Activated CD8-positive, alpha-beta memory T cell treated with anti-CD3 and anti-CD28 coated beads for 1 hour (primary cell): ENCODE measurements at places on chromosomes 3 and 15.

DNA sequence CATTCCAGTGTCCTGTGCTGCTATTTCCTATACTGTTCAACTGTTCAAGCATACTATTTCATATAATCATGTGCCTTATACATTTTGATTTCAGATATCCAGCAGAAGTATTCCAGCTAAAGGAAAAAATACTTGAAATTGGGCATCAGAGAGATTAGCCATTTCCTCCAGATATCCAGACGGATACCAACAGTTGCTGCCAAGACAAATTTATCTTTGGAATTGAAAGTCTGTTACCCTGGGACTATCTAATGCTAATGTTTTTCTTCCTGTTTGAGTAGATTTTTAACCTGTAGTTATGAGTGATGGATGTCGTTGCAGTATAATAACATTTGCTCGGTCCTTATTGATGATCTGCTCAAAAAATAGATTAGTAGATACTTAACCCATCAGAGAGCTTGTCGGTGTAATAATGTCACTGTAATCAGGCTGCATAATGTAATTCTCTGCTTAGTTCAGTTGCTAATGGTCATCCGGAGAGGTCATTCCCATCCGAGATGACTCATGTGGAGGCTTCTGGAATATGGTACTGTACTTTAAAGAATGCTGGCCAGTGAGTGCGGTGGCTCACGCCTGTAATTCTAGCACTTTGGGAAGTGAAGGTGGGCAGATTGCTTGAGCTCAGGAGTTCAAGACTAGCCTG lies 51.5 kb downstream of the TIMP4 start:
- no peak for DNase-seq

DNA sequence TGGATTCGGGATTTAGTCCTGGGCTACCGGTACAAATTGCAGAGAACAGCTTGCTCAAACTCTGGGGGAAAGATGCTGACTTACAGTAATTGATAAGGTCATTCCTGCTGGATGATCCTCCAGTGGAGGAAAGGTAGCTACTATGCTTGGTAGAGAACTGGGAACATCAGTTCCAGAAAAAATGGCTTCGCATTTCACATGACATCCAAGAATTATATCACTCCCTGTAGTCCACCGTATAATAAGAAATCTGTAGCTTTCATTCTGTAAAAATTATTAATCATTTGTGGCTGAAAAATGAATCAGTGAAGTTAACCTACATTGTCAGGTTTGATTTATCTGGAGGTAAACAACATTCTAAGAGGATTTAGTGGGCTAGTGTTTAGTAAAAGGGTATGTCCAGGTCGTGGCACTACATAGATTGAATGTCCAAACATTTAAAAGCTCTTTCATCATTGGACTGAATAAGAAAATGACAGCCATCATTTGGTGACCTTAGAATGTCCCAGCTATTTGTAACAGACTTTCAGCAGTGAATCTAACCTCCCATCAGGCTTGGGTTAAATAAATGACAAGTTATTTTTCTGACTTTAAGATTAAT lies 203.2 kb upstream of the TMCO5A start:
- no peak for DNase-seq

DNA sequence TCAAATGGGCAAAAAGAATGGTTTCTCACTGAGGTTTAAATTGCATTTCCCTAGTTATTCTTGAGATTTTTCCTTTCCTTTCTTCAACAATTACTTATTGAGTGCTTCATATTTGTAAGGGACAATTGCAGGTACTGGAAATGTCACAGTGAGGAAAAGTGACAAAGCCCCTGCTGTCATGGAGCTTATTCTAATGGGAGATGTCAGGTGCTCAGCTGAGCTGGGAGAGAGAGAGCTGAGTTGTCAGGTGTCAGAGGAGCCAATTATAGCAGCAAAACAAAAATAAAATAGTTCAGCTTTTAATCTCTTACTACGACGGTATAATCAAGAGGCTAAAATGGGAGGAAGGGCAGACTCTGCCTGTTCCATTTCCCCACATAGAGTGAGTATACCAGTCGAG lies 42.0 kb downstream of the CD86 start:
- no peak for DNase-seq

GRCh38 chr3:15065550-15066007 lies 464 bp upstream of the MRPS25 start:
- no peak for DNase-seq

- DNase-seq: no peak
These were observed 22.1 kb upstream of the POLG start for GRCh38 chr15:89356634-89357298.

GRCh38 chr15:39287322-39288195 lies 293.3 kb upstream of the THBS1 start:
- no peak for DNase-seq

DNA sequence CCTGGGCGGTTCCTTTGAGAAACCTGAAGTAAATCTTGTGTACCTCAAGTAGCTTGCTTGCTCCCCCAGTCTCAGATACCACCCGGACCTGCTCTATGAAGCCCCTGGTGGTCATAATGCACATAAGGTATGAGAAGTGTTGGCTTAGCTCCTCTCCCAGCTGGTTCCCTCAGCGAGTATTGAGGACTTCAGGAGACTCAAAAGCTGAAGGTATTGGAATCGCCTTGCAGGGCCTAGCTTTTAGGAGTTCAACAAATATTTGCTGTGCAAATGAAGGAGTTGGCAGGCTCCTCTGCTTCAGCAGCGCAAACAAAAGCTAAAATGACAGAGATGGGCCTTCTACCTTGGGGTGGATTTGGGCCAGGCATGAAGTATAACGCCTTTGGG lies 1.7 kb downstream of the CMTM8 start:
- no peak for DNase-seq

DNA sequence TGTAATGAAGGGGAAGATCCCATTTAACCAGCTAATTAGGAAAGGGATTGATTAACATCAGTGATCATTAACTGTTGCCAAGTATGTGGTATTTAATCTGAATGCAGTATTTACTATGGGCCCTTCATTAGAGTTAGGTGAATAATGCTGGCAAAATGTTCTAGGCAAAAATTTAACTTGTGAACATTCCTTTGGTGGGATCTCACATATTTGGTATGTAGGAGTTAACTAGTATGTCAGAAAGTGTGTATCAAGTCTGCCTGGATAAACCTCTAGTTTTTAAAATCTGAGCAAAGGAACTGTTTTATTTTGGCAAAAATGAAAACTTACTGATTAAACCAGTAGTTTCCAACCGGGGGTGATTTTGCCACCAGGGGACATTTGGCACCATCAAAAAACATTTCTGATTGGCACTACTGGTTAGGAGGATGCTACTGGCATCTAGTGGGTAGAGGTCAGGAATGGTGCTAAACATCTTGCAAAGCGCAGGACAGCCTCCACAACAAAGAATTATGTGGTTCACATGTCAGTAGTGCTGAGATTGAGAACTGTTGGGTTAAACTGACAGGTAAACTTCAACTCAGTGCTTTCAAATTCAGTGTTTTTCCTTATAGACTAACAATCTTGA lies 22.5 kb downstream of the LRTM1 start:
- DNase-seq: no peak

GRCh38 chr15:74229686-74230085 lies 6.4 kb upstream of the CCDC33 start:
- DNase-seq: no peak

DNA sequence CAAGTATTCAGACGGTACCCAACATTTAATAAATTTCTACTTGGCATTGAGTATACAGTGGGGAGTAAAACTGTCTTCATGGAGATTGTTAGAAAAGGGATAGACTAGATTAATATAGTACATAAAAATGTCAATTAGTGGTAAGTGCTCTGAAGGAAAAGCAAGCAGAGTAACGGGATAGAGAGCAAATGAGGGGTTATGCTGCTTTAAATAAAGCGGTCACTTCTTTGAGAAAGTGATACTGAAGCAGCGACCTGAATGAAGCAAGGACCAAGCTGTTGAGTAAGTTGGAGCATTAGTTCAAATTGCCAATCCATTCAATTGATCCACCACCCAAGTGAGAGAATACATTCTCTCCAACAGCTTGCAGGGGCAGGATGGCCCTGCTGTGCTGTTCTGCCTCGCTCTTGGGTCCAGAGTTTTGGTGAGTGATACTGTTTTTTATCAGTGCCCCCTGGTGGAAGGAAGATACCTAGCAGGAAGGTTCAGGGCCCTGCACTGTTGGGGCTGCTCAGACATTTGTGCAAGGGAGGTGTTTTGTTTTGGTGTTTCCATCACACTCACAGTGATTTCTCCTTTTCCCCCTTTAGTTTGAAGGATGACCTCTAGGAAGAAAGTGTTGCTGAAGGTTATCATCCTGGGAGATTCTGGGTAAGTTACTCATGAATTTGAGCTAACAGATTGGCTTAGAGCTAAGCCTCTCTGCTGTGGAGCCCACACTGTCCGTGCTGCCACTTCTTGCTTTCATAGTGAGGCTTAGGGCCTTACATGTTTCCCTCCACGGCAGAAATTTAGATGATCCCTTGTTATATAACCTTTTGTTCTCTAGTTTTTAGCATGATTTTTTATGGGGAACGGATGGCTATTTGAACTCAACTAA lies 69.0 kb downstream of the RAB7A start:
- DNase-seq: peak; percentile 35

GRCh38 chr3:78163379-78163778 lies 1123.5 kb downstream of the ROBO2 start:
- DNase-seq: no peak

- DNase-seq: no peak
These were observed 20.1 kb downstream of the RFT1 start for GRCh38 chr3:53109891-53110771.

- no peak for DNase-seq
These were observed 767 bp upstream of the GATA2 start for GRCh38 chr3:128493570-128494366.

- DNase-seq: no peak
These were observed 277.4 kb upstream of the CHRNA7 start for GRCh38 chr15:31752905-31753304.

DNA sequence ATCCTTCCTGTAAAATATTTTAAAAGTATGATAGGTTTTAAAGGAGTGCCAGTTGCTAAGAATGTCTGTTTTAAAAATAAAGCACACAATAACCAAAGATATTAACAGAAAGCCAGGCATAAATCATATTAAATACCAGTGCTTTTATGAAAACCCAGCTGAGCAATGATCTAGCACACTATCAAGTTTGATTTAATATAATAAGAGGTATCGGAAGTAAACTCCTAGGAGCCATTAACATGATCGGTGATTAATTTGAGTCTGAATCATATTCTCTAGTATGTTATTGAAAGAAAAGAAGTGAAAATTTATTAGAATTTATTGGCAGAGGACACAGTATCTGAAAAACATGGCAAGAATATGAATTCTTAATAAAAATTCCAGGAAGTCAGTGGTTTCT lies 91.7 kb downstream of the SPATA16 start:
- DNase-seq: no peak

DNA sequence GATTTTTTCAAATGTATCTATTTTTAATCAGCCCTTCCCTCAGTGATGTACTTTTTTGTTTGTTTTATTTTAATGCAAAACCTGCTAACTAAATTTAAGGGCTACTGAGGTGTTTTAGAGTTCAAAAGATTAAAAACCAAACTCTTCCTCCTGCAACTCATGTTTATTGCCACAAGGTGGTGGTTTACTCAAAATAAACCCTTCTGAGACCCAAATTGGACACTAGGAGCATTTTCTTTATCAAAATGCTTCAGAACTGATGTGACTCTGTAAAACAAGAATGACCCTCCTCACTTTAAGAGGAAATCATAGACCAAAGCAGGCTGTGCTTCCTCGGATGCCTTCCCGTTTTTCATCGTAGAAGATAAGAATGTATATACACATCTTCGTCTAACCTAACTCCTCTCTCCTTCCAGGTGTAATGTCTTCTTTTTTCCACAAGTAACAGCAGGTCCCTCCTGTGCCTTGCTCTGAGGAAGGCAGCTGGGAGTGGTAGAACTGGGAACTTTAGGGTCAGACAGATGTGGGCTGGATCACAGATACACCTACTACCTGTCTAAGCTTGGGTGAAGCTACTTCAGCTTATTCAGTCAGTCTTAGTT lies 2.9 kb upstream of the NME9 start:
- DNase-seq: no peak

DNA sequence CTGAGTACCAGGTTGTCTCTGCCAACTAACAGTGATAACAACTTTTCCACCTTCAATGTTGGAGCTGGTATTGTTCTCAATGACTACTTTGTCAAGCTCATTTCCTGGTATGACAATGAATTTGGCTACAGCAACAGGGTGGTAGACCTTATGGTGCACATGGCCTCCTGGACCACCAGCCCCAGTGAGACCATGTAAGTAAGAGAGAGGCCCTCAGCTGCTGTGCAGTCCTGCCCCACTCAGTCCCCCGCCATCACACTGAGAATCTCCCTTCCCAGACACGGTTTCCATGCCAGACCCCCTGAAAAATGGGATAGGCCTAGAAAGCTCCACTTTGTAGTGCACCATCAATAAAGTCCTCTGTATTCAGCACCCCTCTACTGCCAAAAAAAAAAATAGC lies 56.1 kb downstream of the PIK3CB start:
- DNase-seq: no peak

GRCh38 chr3:25831578-25831977 lies 41.7 kb downstream of the OXSM start:
- DNase-seq: no peak

- no peak for DNase-seq
These were observed 8.5 kb upstream of the ZBED2 start for GRCh38 chr3:111603679-111604078.

DNA sequence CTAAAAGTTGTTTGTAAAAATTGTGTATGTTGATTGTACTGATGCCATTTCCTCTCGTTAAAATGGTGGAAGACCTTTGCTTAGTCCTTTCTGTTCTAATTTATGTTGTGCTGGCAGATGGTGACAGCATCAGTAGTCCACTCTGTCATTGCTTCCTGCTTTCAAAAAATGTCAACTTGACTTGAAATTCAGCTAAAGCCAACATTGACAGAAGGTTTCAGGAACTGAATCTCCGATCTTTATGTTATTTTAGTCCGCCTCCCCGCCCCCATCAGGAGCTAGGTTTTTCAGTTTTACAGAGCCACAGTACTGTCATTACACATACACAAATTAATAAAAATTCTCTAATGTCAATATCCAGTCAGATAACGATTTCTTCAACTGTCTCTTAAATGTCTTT lies 1.5 kb downstream of the CEP63 start:
- no peak for DNase-seq

- no peak for DNase-seq
These were observed 16.8 kb downstream of the RBSN start for GRCh38 chr3:15081960-15082664.

- DNase-seq: no peak
These were observed 29.5 kb upstream of the THSD4 start for GRCh38 chr15:71085809-71086208.

GRCh38 chr3:66554178-66554577 lies 53.4 kb upstream of the LRIG1 start:
- DNase-seq: no peak

- DNase-seq: no peak
These were observed 47.6 kb upstream of the MED12L start for GRCh38 chr3:151037746-151038477.

- no peak for DNase-seq
These were observed 12.4 kb upstream of the ETV5 start for GRCh38 chr3:186121278-186121677.
